ENCODE measurements at places on chromosomes 7 and 10. TPM values are rescaled to one million over a fixed set of nuclear protein-coding genes. Genes with fewer than 3 reads are reported as not detected.

GRCh38 chr7:139771001-139771956 is 6.5 kb downstream of the HIPK2 start:
- H3K36me3 ChIP-seq = no peaks in the 10 kb centered on the region
- H3K27ac ChIP-seq = peak overlapping the region; percentile 74
- H3K4me1 ChIP-seq = peaks cover 99% of the 10 kb centered on the region
- no peaks in the 10 kb centered on the region for H3K27me3 ChIP-seq

GRCh38 chr7:127411176-127411575 is 18.7 kb upstream of the ZNF800 start:
- H3K4me1 ChIP-seq = peaks cover 38% of the 10 kb centered on the region
- no peak for DNase-seq
- H3K36me3 ChIP-seq = no peaks in the 10 kb centered on the region
- H3K27me3 ChIP-seq = no peaks in the 10 kb centered on the region

MUC3A gene
- total RNA-seq = not detected

- H3K27ac ChIP-seq = no peak overlapping the region
- H3K27me3 ChIP-seq = no peaks in the 10 kb centered on the region
- no peaks in the 10 kb centered on the region for H3K36me3 ChIP-seq
- no peak overlapping the region for H3K4me3 ChIP-seq
These were observed 14.4 kb upstream of the KIF5B start for GRCh38 chr10:32070645-32071044.

IKZF1 gene
- 427 TPM for total RNA-seq

ENO4 gene
- not detected for total RNA-seq

PRF1 gene
- total RNA-seq = 44.5 TPM

VIPR2 gene
- 3.0 TPM for total RNA-seq

SAMD9 gene
- 7.1 TPM for total RNA-seq

UNC5B gene
- 0.05 TPM for total RNA-seq

DPP6 gene
- total RNA-seq = not detected

MYL10 gene
- not detected for total RNA-seq

HYAL4 gene
- 0.48 TPM for total RNA-seq

- no peaks in the 10 kb centered on the region for H3K4me1 ChIP-seq
- H3K36me3 ChIP-seq = no peaks in the 10 kb centered on the region
- DNase-seq = no peak
- H3K27me3 ChIP-seq = no peaks in the 10 kb centered on the region
- no peak overlapping the region for H3K4me3 ChIP-seq
These were observed 161.5 kb upstream of the ZNF804B start for GRCh38 chr7:88597941-88598425.
